CD4-positive, alpha-beta T cell treated with Interleukin-15 for 4 hours (primary cell): ENCODE measurements at places on chromosomes 2 and 18.

GRCh38 chr2:121869873-121870272 lies 114.4 kb downstream of the TSN start:
- no peak for DNase-seq

DNA sequence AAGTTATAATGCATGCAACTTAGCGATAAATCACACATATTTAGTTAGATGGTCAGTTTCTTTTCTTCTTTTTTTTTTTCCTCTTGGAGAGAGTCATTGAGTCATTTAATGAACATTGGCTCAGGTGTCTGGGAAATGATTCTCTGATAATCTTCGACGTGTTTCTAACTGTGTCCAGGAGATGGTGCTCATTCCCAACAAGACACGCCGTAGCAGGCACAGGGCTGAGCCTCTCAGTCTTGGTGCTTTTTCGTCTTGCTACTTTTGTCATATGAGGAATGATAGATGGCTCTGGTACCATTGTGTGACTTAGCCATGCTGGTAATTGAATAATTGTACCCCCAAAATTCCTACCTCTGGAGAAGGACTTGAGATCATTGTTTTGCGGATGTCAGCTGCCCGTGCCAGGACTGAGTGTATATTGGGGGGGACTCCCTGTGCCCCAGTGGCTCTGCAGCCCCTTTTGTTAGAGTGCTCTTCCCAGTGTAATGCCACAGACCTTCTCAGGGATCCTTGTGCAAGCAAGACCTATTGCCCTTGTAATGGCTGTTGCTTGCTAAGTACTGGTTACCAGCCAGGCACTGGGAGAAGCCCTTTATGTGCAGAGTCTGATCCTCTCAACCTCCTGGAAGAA lies 107.6 kb upstream of the CYRIA start:
- DNase-seq: no peak

- DNase-seq: peak; percentile 41
Measured at GRCh38 chr2:174546519-174547506, 50.8 kb downstream of the WIPF1 start.

DNA sequence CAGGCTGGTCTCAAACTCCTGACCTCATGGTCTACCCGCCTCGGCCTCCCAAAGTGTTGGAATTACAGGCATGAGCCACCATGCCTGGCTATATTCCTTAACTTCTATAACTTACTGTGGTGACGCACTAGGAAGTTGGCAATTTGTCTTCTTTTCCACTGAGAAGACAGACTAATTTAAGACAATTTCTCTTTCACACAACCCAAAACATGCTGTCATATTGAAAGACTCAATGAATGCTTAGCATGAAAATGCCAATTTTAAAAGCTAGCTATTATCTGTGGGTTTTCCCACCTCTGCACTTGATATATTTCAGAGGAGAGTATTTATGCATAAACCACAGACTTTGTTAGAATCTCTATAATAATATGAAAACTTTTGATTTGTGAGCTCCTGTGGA lies 84.5 kb downstream of the ERBB4 start:
- no peak for DNase-seq

DNA sequence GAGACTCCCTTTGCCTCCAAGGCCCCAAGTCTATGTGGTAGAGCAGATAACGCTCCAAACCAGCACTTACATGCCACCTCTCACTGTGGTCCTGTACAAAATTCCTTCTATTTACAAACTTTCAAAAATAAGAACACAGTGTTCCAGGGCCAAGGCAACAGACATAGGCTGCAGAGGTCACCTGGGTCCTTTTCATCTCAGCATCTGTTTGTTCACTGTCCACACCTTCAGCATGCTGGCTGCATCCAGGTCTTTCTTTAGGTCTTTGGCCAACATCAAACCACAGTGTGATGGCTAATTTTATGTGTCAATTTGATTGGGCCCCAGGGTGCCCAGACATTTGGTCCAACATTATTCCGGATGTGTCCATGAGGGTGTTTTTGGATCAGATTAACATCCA lies 20.0 kb upstream of the INO80C start:
- no peak for DNase-seq

GRCh38 chr2:55489467-55490062 lies 30.0 kb upstream of the CFAP36 start:
- no peak for DNase-seq

DNA sequence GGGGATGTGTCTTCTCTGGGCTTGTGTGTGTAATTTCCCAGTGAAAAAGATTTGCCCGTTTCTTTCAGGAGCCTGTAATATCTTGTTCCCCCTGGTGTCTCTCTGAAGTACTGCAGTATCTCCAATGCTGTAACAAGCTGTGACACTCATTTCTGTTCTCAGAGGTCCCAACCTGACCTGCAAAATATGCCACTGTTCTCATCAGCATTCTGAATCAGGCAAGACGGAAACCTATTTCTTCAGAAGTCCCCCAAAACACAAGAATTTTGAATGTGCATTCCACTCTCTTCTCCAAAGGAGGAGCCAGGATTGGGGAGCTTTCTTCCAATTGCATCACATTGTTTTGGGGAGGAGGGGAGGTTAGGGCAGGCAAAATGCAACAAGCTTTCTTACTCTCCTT lies 77.0 kb upstream of the CNGA3 start:
- no peak for DNase-seq

GRCh38 chr2:3712424-3712823 lies 9.0 kb downstream of the DCDC2C start:
- no peak for DNase-seq

DNA sequence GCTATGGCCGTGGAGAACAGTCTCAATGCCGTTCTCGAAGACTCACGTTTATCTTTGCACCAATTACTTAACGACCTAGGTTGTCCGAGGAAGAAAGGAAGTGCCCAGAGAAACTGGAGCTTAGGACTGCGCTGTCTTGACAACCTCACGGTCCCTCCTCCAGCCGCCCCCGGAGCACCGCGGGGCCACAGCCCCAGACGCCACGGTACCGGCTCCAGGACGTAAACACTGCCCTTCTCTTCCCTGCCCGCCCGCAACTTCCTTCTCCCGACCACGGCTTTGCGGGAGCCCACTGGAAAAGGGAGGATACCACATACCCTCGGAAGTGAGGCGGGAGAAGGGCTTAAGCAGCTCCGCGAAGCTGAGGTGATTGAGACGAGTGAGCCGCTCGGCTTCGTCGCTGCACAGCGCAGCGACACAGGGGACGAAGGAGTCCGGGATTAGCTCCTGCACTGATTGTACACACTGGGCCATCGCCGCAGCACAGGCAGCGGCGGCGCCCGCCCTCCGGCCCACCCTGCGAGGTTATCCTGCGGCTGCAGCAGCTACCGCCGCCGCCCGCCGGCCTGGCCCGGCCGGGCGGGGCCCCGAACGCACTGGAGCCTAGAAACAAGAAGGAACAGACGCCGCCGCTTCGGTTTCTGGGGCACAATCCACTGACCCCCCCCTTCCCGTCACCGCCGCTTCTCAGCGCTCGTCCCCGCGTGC lies 483 bp downstream of the TRAPPC8 start:
- DNase-seq: no peak

- no peak for DNase-seq
Measured at GRCh38 chr2:11257078-11257477, 87.4 kb downstream of the ROCK2 start.

DNA sequence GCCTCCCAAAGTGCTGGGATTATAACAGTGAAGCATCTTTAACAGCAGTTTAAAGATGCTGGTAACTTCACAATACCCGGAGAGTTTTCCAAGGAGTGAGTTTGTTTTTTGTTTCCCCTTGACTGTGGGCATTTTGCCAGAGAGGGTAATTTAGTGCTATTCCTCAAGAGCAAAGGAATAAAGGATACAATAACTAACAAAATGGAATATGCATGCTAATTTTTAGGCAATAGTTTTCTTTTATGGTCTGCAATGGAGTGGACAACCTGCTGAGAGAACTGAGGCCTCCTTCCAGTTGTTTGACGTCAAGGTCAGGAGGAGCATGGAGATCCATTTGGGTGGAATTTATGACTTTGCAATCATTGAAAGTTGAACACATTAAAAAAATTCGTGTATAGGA lies 15.9 kb upstream of the GREB1 start:
- no peak for DNase-seq

- no peak for DNase-seq
Measured at GRCh38 chr2:69634196-69634821, 9.2 kb downstream of the AAK1 start.

GRCh38 chr2:183606718-183607085 lies 482.5 kb downstream of the NUP35 start:
- DNase-seq: no peak

DNA sequence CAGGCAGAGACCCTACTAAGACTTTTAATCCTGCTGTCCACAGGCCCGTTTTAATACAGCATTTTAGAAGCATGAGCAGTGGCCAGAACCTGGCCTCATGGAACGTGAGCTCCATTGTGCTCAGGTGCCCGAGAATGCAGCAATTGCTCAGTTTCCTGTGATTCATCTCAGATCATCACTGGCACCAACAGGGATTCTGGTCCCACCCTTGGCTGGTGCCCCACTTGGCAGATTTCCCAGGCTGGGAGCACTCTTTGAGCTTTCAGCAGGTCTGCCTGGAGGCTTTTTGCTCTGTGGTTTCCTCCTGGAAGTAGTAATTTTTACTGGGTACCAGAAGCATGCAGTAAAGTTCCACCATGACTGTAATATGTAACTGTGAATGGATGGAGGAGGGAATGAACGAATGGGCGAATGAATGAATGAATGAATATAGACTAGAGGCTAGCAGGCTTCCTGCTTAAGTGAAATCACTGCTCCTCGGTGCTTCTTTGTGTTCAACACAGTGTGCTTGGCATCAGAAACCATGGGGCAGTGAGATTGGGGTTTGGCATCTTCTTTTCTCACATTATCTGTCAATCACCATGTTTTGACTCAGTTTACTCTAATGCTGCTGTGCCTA lies 312.9 kb downstream of the PRKCE start:
- DNase-seq: no peak

DNA sequence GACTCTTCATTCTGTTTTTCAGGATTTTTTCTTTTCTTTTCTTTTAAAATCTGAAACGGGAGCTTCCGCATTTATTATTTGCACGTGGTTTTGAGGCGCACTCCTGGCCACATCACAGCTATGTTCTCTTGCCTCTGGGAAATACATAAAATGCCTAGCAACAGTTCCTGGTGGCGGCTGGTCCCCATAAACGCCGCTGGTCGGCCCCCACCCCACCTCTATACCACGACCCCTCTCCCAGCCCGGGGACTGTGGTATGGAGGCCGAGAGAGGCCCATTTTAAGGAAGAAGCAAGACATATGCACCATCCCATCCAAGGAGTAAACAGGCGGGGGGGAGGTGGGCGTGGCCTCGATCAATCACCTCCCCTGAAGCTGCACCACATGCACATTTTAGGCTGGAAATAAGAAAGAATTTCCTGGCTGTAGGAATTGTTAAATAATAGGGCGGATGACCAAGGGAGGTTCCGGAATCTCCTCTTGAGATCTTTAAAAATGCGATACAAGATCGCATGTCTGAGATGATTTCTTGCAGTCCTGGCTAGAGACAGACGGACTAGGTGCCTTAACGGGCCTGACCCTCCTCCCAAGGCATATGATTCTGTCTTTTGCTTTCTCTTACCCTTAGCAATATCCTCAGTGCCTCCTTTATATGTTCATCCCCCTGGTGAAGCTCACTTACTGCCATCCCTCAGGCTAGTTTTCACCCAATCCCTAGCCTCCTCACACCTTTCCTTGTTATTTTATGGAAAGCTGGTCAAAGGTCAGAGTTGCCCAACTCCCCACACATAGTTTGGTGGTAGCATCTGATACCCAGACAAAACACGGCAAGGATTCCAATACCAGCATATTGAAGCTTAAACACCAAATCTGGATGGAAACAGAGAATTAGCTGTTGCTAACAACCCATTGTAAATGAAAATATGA lies 82.4 kb downstream of the BCL2 start:
- no peak for DNase-seq

DNA sequence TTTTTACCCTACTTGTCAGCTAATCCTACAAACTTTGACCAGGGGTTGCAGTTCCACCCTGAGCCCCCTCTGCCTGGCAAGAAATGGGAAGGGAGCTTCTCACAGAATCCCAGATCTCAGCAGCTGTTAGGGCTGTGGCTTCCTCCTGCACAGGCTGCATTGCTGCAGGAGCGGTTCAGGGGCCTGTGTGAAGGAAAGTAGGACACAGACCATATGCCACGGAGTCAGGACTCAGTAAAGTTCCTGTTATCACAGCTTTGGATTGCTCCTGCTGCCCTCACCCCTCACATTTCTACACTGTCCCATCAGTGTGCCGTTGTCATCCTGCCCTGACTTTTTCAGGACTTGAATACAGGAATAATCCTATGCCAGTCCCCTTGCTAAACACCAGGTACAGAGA lies 62.8 kb upstream of the SP3 start:
- no peak for DNase-seq

DNA sequence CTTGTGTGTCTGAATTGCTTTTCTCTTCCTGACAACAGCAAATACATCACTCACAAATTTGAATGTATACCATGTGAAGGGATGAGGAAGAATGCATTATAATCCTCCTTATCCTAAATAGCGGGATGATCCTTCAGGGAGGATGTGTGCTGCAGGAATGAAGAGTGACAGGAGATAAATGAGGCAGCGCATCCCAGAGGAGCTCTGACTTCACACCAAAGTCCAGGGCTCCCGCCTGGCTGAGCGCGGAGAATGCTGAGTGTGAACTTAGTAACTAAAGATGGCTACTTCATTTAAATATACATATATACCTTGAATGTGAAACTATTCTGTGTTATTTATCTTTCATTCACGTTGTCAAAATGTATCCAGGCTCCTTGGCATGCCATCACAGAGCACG lies 145.2 kb upstream of the TPO start:
- DNase-seq: no peak

DNA sequence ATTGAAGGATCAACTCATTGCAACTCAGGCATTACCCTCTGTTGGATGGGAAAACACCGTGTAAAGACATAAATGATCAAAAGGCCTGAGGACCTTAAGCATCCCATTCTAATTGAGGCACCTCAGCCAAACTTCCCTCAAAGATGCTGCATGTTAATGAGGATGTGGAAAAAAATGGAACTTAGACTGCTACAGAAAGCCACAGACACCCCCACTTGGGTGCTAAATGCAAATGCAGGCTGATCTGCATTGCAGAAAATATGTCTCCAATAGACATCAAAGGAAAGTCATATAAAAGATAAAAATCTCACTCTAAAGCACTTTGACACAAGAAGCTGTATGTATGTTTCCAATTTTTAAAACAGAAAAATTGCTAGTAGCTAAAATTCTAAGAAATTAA lies 504.7 kb downstream of the KCNJ3 start:
- no peak for DNase-seq

DNA sequence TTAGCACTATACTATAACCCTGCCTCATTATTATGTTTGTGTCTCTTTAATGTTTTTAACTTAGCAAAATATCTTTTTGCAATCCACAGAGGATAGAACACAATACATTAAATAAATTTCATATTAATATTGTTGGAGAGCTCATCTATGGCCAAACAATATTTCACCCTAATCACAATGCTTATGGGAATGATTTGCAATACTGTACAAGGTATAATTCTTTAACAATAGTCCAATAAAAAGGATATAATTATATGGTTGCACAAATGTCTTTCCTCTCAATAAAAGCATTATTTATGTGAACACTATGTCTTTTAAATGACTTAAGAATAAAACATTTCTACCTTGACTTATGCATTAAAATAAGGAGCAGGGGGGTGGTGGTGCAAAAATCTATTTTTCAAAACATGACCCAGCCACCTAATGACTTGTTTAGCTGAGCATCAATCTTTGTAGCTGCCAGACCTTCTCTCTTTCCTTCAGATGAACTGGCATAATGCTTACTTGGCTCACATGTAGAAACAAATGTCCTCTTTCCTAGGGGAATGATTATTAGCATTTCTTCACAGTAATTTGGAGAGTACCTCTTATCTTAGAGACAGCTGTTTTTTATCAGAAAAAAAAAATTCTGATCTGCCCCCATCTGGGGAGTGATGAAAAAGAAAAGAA lies 1933.6 kb upstream of the LRRTM1 start:
- no peak for DNase-seq
